ENCODE measurements at places on chromosomes 2 and 18.

- no peak for DNase-seq
These were observed 6.9 kb upstream of the RND3 start for GRCh38 chr2:150494234-150494945.

GRCh38 chr18:48306838-48307237 lies 102.3 kb downstream of the ZBTB7C start:
- no peak for DNase-seq

- DNase-seq, result no peak
These were observed 145.0 kb downstream of the MCFD2 start for GRCh38 chr2:46770622-46771021.

- DNase-seq, result no peak
These were observed 153.4 kb upstream of the SKOR2 start for GRCh38 chr18:47404845-47405244.
